Activated T-cell treated with anti-CD3 and anti-CD28 coated beads for 48 hours (primary cell): ENCODE measurements at places on chromosomes 1 and 21.
A peak's percentile ranks its signal among the peaks of the same experiment; 100 is the strongest.

GRCh38 chr1:3556336-3556735, 55.0 kb downstream of the MEGF6 start:
- no peak for DNase-seq

GRCh38 chr1:15704526-15705183, 20.5 kb downstream of the PLEKHM2 start:
- no peak for DNase-seq

- DNase-seq, result peak; percentile 3
These were observed 10.7 kb upstream of the ELF3 start for GRCh38 chr1:201999625-202000238.

DNA sequence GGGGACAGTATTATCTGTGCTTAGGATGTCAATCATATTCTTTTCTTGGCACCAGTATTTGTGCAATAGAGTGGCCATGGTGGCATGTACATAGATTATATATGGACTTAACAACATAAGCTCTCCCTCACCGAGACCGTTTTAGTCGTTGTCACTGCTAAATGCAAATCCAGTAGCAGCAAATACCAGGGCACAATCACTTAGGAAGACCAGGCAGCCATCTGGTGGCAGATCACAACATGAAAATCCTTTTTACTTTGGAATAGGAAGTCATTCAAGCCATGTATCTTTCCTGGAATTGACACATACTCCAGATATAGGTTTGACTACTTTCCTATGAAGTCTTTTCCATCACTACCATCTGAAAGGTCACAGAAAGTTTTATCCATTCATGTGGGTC, 53.2 kb upstream of the C1orf87 start:
- no peak for DNase-seq

DNA sequence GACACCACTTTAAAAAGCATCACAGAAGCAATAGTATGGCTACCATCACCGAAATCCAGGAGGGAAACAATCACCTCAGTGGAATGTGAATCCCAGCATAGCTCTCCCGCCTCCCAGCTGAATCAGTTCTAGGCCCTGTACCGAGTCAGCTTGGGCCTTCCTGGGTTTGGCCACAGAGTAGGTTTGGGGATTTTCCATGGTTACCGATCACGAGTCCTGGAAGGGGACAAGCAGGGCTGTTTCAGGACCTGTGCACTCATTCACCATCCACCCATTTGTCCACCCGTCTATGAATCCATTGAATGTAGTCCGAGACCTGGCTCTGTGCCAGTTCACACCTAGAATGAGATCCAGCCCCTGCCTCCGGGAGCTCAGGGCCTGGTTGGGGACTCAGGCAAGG, 94.2 kb downstream of the ARHGEF10L start:
- DNase-seq, result no peak

- DNase-seq, result no peak
These were observed 1.7 kb downstream of the RLF start for GRCh38 chr1:40162753-40163441.
